GF-D8 (cell line): ENCODE measurements at places on chromosomes 13 and 19.

DNA sequence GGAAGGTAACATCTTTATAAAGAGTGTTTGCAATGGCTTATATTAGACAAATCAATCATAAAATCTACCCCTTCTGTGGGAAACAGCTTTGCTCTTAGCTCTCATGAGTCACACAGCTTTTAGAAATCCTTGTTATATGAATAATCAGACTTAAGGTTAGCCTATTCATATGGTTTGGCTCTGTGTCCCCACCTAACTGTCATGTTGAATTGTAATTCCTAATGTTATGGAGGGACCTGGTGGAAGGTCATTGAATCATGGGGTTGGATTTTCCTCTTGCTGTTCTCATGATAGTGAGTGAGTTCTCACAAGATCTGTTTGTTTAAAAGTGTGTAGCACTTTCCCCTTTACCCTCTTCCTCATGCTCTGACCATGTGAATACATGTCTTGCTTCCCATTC is 704.2 kb upstream of the KLHL1 start:
- DNase-seq, result no peak

DNA sequence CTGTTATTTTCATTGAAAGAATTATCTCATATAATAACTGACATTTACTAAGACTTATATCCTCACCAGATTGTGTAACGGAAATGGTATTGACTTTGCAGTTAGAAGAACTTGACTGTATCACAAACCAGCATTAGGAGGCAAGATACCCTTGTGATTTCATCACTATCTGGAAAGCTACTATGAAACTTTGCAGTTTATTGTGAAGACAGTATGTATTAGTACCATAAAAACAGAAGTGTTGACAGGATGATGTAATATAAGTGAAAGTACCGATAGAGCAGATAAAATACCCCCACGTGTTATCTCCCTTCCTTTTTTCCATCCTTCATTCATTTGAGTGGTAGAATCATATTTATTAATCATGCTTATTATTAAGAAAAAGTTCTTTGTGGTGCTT is 365.7 kb upstream of the KLHL1 start:
- peak; percentile 36 for DNase-seq

DNA sequence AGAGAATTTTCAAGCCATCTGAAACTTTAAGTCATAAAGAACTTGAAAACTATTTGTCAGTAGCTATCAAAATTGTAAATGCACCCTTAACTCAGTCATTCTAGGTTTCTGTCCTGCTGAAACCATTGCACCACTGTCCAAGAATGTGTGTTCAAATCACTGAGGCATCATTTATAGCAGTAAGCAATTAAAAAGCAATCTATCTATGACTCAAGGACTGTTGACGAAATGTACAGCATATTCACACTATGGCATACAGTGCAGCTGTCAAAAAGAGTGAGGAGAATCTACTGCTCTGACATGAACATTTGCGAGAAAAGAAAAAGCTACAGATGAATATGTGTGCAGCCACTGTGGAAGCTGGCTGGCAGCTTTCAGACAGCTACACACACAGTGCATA is 71.2 kb downstream of the ING1 start:
- no peak for DNase-seq

DNA sequence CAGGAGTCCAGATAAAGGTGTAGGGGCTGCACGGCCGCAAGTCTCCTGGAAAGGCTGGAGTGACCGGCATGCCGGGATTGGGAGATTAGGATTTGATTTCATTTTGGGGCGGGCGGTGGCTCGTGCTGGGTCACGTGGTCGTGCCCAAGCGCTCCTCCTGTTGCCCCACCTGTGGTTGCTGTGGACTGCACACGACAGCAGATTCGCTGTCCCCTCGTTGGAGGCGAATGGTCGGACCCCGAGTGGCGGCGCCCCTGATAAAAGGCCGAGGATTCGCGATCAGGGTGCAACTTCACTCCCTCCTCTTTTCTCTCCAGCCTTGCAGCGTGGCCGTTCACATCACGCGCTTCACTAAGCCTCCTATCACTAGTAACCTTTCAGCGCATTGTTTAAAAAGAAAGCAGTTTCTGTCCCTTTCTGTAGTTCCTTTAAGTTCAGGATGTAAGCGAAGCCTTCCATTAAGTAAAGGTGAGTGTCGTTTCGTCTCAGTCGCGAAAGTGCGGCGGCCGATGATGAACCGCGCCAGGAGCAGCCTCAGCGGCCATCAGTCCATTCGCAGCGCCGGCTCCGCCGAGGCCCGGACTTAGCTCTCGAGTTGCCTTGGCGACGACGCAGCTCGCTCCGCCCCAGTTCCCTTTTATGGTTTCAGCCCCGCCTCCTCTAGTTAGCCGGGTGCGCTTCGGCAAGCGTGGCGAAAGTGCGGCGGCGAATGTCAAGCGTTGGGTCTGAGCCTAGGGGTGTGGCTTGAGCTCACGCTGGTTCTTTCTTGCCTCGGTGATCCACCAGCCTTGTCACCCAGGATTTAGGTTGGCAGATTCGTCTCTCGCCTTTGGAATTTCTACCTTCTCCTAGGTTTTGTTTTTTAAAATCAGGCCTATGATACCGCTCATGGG is 1.7 kb upstream of the PPP1R37 start:
- peak; percentile 78 for DNase-seq

DNA sequence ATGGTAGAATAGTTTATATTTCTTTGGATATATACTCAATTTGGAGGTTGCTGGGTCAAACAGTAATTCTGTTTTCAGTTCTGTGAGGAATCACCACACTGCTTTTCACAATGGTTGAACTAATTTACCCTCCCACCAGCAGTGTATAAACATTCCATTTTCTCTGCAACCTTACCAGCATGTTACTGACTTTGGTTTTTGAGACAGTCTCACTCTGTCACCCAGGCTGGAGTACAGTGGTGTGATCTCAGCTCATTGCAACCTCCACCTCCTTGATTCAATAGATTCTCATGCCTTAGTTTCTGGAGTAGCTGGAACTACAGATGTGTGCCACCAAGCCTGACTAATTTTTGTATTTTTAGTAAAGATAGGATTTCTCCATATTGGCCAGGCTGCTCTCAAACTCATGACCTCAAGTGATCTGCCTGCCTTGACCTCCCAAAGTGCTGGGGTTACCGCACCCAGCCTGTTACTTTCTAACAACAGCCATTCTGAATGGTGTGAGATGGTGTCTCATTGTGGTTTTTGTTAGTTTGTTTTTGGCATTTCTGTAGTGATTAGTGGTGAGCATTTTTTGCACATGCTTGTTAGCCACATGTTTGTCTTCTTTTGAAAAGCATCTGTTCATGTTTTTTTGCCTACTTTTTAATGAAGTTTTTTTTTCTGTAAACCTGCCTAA is 12.5 kb downstream of the ZNF714 start:
- DNase-seq, result no peak

GRCh38 chr13:21106089-21106488 is 44.7 kb upstream of the LATS2 start:
- no peak for DNase-seq

DNA sequence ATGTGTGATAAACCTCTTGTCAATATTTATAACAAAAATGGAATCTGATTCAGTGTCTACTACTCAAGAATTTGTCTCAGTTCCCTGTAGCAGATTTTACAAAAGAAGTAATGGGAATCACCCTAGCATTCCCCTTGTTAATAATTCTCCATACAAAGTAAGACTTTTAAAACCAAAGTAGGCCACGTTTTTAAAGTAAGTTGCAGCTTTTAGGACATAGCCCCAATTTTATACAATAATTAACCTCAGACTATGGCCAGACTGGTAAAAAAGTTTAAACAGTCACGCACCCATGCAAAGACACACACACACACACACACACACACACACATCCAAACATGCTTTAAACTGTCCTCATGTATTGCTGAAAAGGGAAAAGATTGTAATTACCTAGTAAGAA is 589.9 kb downstream of the PCDH9 start:
- no peak for DNase-seq

DNA sequence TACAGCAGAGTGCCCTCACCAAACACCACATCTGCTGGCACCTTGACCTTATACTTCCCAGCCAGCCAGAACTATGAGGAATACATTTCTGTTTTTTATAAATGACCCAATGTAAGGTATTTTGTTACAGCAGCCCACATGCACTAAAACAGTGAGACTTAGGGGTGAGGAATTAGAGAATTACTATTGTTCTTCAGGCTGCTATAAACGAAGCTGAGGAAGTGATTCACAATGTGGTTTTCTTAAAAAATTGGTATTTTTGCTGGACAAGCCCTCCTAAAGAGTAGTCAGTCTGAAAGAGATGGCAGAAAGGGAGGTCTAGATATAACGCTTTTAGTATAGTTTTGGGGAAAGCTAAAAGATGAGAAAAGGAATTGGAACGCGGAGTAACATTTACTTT is 101.0 kb downstream of the SLITRK6 start:
- DNase-seq, result no peak

DNA sequence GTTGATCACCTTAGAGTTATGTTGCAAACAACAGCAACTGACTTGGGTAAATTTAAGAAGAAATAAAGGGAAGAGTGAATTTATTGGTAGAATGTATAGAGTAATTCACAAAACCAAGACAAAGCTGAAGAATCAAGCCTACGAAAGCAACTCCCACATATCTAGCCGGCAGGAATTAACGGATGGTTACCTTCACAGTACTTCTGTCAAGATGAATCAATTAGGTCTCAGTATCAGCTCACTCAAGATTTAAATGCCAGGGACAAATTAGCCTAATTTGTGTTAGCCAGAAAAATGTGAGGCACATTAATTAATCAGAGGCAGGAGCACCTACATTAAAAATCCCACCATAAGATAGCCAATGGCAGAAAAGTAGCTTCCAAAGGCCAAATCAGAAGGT is 10.7 kb downstream of the KPNA3 start:
- DNase-seq, result no peak

DNA sequence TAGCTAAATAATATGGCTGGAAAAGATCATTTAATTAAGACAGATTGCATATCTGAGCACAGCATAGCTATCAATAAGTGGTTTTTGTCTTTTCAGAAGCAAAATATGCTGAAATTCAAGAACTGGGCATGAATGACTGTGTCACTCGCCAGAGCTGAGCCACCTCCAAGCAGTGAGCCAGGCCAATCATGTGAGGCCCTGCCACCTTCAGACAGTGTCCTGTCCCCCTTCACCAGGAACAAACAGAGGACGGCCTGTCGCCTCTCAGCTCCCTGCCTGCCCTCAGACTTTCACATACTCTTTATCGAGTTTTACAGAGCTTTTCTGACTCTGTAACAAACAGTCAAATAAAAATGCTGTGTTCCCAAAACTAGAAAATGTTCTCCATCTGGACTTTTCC is 171.0 kb upstream of the TSC22D1 start:
- no peak for DNase-seq

DNA sequence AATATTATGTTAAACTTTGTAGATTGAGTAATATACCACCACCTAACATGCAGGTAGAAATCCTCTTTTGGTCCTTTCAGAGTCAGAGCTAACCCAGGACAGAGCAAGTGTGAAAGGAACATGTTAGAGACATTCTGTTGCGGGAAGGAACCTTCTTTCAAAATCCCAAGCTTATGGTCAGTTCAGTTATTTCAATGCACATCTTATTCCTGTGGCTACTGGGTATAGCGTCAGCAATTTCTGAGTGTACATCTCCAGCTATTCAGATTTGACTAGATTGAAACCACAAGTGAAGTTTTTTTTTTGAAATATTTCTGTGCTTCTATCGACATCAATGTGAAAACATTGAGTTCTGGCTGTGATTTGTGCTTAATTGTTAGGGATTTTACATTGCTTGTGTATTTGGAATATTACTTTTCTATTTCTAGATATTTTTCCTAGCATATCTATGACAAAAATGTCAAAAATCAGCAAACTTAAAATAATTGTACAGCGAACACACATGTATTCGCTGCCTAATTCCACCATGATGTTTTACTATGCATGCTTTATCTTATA is 165.3 kb downstream of the LMO7 start:
- no peak for DNase-seq

DNA sequence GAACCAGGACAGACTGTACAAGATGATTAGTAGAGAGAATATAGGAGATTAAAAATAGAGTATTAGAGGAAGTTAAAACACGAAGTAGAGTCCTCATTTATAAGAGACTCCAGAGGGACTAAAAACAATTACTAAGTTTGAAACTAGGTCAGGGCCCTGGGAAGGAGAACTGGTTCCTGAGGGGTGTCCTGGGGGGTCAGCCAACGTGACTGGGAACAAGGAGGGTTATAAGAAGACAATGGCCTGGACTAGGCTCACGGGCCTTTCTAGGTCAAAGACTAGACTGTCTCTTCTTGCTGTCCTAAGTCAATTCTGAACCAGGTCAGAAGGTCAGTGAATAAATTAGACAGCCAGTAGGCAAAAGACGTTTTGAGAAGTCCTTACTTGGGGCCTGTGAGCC is 165.3 kb downstream of the IER2 start:
- DNase-seq, result no peak

DNA sequence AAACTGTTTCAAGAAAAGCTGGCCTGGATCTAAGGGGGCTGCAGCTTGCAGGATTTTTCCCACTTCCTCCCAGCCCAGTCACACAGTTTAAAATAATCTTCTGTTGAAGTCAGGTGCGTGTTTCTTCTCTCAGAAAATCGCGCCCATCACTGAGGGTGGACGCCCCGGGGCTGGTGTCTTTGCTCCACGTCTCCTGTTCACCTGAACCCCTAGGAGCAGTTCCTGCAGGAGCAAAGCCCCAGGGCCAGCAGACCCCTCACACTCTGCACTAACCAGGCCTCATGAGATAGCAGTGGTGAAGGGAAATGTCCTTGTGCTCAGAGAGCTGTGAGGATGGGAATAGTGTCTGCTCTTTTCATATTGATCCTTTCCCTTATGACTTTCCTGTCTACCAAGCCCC is 920 bp upstream of the SIGLEC7 start:
- DNase-seq, result no peak

- DNase-seq, result no peak
These were observed 24.1 kb upstream of the PTPRS start for GRCh38 chr19:5364674-5365073.

GRCh38 chr19:41328157-41328841 is 18.3 kb downstream of the CCDC97 start:
- no peak for DNase-seq

GRCh38 chr13:99165753-99166587 is 34.7 kb upstream of the UBAC2 start:
- DNase-seq, result no peak

- no peak for DNase-seq
These were observed 116.9 kb downstream of the CCNA1 start for GRCh38 chr13:36549126-36549702.

GRCh38 chr19:20879501-20879900 is 43.5 kb upstream of the ZNF85 start:
- no peak for DNase-seq

DNA sequence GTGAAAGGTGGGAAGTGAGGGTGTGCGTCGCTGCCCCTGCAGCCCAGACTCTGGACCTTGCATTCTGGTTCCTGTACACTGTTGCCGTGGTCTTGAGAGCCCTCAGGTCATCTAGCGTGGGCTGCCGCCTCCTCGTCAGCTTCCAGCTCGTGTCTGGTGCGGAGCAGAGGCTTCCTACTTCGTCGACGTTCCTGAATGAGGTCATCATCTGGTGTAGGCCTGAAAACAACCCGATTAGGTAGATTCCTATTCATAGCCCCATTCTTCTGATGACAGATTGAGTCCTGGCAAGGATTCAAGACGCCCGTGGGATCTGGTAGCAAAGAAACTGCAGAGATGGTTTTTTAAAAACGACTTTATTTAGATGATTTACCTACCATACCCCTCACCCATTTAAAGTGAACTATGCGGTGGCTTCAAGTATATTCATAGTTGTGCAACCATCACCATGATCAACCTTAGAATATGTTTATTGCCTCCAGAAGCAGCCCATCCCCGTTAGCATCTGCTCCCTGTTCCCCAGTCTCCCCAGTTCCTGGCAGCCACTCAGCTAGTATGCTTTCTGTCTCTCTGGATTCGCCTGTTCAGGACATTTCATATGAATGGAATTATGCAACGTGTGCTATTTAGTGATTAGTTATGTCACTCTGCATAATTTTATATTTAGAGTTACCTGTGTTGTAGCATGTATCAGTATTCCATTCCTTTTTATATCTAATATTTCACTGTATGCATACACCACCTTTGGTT is 13.8 kb downstream of the NAXD start:
- DNase-seq, result no peak
